ENCODE measurements at places on chromosomes 2 and 18.

GRCh38 chr2:151637271-151637781 lies 97.0 kb downstream of the NEB start:
- no peak for DNase-seq

- no peak for DNase-seq
These were observed 400.2 kb upstream of the MYT1L start for GRCh38 chr2:2731101-2731815.

DNA sequence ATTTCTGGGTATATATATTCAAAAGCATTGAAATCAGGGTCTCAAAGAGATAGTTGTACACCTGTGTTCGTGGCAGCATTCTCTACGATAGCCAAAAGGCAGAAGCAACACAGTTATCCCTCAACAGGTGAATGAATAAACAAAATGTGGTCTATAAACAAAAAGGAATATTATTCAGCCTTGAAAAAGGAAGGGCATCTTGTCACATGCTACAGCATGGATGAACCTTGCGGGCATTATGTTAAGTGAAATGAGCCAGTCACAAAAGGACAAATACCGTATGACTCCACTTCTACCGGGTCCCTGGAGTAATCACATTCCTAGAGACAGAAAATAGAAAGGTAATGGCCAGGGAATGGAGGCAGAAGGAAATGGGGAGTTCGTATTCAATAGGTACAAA lies 228.8 kb downstream of the SH3BP4 start:
- DNase-seq: no peak

DNA sequence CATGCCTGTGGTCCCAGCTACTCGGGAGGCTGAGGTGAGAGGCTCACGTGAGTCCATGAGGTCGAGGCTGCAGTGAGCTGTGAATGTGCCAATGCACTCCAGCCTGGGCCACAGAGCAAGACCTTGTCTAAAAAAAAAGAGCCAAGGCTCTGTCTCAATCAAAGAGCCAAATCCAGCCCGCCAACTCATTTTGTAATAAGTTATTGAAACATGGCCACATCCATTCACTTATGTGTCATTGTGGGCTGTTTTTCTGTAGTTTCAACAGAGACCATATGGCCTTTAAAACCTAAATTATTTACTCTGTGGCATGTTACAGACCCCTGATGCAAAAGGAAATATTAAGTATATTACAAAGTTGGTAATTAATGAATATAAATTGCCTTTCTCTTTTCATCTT lies 60.8 kb downstream of the GPR39 start:
- DNase-seq: no peak

DNA sequence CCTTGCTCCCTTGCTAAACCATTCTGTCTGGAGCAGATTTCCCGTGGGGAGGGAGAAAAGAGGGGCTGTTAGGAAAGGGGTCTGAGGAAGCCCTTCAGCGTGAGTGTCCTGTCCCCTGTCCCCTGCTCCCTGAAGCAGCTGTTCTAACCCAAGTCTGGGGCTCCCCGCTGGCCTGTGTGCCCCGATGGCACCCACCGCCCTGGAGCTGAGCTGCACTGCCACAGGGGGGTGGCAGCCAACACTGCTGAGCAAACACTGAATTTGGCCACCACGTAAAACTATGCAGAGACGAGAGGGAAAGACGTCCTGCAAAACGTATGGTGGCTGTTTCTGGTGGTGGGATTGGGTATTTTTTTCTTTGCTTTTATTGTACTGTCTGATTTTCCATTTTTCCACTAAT lies 17.9 kb downstream of the KCNG2 start:
- DNase-seq: no peak

- no peak for DNase-seq
These were observed 163.8 kb downstream of the PDE11A start for GRCh38 chr2:177908824-177909223.

GRCh38 chr18:8703092-8703709 lies 2.2 kb upstream of the MTCL1 start:
- peak; percentile 28 for DNase-seq

- no peak for DNase-seq
These were observed 1.4 kb upstream of the FAM168B start for GRCh38 chr2:131094463-131095281.

DNA sequence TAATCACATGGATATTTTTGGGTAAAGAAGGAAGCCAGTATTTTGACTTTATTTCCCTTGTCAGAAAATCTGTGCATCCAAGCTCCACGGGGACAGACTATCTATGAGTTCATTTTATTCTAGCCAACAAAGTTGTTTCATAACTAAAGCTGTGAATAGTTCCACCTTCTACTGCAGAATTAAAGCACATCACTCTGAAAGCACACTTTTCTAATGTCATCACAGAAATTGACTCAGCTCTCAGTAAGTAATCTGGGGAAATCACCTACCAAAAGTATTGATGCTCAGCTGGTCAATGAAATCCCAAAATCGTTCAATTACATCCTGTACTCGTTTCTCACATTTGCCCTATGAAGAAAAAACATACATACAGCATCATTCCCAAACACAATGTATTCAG lies 19.1 kb downstream of the IAH1 start:
- no peak for DNase-seq

Measured in Calu3 (cell line).